ENCODE measurements at places on chromosomes 16 and 17. TPM values are rescaled to one million over a fixed set of nuclear protein-coding genes. Genes with fewer than 3 reads are reported as not detected.

DNA sequence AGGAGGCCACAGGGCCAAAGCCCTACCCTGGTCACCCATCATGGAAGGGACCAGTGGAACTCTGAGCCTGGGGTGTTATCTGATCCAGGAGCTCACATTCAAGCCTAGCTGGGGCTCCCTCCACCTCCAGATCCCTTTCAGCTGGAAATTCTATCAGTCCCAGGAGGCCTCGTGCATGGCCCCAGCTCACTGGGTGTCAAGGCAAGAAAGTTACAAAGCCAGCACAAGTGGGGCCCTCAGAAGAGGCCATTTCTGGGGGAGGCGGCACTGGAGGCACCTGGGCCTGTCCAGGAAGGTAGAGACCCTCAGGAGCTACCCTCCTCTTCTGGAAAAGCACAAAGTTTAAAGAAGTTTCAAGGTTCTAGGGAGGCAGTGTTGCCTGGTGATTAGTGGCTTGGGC is 4.8 kb downstream of the CA7 start:
- no peak for DNase-seq

- no peak for DNase-seq
These were observed 489.9 kb downstream of the SHISA9 start for GRCh38 chr16:13391337-13391736.

- peak; percentile 66 for DNase-seq
These were observed 108.5 kb downstream of the RAB11FIP4 start for GRCh38 chr17:31499771-31500554.

DNA sequence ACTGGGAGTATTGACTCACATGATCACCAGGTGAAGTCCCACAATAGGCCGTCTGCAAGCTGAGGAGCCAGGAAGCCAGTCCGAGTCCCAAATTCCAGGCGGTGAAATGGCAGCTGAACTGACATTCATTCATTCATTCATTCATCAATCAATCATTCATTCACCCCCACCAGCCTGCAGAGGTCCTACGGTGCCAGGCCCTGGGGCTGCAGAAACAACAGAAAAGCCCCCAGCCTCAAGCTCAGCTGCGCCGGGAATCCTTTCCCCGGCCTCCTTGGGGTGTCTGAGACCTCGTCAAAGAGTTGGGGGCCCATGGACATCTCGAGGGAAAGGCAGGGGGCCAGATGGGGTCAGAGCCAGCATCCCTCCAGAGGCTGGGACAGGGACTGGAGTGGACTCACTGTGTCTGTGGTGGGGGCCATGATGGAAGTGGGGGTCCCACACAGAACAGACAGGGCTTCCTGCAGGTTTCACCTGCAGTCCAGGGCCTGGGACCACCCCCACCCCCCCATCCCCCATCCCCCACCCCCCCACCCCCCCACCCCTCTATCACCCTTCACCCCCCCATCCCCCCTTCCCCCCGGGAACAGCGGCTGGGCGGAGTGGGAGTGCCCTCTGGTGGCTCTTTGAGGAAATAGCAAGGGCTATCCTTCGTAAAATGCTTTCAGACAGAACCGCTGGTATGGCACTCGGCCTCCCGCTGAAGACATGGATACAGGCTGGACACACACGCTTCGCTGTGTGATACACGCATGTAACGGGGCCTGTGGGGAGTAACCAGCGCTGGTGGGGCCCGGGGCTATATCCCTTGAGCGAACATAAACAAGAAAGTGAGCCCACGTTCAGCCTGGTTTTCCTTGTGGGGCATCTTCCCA is 8.5 kb upstream of the ZC3H18 start:
- peak; percentile 14 for DNase-seq

DNA sequence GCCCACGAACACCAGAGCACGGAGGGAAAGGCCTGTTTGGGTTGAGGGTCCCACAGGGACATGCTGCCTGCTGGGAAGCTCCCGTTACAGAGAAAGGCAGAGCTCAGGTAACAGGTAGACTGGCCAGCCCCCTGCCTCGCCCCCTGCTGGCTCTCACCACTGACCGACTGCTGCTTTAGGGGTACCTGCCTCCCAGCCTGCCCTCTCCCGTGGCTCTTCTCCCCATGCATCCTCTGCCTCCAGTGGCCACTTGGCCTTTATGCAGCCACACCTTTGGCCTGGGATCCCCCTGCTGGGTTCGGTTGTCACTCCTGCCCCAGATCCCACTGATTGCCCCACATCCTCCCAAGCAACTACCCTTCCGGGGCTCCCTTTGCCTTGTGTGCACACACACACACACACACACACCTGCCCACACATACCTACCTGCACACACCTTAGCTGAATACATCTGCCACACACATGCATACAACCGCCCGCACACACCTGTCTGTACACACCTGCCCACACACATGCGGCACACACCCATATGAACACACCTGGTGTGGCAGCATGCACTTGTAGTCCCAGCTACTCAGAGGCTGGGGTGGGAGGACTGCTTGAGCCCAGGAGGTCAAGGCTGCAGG is 7.1 kb downstream of the MCRIP1 start:
- DNase-seq = no peak

DNA sequence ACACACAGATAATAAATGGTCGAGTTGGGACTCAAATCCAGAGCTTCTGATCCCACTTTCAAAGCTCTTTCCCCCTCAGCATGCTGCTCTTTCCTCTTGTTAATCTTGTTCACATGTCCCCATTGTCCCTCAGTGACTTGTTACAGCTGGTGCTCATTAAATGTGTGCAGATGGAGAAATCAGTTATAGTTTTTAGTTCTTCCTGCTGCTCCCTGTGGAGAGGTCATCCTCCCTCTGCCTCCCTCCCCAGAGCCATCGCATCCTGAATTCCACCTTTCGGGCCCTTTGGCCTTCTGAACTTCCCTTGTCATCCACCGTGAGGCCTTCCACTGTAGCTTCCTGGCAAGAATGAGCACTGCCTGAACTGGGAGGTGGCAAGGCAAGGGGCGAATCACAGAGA is 179.6 kb downstream of the WSCD1 start:
- no peak for DNase-seq

DNA sequence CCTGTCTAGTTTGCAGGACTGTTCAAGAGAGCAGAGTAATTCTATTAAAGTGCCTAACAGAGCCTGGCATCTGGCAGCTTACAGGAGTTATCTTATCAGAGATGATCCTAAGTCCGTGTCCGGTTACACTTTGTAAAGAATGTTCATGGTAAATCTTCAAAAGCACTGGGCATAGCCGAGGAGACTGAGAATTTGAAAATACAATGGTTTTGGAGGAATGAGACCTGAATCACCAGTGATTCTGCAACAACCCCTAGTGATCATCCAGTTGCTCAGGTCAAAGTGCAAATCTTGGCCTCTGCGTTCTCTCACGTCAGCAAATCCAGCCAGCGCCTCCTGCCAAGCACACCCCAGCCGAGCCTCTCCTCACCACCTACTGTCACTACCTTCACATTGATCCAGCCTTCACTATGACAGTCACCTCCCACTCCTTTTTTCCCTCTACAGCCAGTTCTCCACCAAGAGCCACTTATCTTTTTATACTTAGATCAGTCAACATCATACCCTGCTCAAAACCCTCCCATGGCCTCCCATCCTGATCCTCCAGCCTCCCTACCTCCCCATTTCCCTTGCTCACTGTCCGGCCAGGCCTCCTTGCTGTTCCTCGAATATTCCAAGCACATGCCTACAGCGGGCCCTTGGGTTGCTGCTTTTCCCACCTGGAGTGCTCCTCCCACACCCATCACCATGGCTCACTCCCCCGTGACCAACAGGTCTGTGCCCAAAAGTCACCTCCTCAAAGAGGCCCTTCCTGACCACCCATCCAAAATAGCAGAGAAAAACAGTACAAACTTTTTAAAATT is 57.4 kb upstream of the ERN1 start:
- no peak for DNase-seq

- no peak for DNase-seq
These were observed 86.1 kb downstream of the KANSL1 start for GRCh38 chr17:46106966-46107644.

- no peak for DNase-seq
These were observed 223.5 kb downstream of the CCDC182 start for GRCh38 chr17:57521606-57522005.

GRCh38 chr17:41657936-41658335 is 30.7 kb upstream of the EIF1 start:
- peak; percentile 68 for DNase-seq

DNA sequence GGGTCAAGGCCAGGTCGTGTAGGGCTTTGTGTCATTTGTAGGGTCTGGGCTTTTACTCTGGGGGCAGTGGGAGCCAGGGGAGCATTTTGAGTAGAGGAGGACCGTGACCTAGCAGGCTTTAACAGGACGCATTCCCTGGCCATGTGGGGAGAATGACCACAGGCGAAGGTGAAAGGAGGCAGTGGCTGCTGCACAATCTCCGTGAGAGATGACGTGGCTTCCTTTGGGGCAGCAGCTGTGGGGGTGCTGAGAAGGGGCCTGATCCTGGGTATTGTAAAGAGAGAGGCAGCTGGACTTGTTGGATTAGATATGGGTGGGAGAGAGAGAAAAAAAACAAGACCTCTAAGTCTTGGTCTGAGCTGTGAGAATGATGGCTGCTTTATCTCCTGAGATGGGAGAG is 46.0 kb downstream of the KATNIP start:
- no peak for DNase-seq

DNA sequence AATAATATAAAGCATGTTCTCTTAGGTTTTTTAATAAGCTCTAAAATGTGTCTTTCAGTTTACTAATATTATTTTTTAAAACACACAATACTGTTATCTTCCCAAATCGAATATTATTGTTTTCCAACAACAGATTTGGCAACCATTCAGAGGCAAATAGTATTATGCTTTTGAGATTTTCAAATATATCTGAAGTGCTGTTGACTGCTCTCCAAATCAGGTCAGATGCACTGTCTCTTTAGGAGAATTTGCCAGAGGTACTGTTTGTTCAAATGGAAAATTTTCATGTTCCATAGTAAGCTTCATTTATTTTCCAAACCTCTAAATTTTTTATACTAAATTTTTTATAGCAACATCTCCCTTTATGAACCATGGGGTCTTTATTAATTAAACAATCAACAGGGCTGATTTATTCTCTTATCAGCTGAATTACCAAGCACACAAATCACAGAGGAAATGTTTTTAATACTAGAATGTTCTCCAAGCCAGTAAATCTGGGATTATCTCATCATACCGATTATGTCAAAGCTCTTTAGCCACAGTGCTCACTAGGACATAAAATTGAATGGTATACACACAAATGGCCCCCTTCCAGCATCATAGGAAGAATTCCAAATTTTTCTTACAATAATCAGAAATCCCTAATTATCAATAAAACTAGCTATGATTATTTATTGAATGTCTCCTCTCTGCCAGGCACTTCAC is 108.8 kb upstream of the HLF start:
- DNase-seq = no peak

GRCh38 chr17:38747463-38748148 is 530 bp downstream of the PCGF2 start:
- no peak for DNase-seq

DNA sequence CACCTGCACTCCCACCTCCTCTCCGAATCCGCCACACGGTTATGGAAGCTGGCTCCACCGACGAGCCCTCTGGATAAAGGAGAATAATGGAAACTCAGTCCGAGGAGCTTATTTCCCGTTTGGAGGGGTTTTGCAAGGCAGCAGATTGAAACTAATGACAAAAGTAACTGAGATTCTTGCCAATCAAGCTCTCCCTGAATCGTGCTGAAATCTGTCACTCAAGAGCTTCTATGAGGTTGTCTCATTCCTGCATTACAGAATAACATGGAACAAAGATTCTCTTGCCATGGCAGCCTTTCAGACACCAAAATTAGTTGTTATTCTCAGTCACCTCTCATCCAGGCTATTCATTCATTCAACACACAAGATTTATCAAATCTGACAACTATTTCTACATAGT is 405.9 kb downstream of the SOX9 start:
- no peak for DNase-seq

DNA sequence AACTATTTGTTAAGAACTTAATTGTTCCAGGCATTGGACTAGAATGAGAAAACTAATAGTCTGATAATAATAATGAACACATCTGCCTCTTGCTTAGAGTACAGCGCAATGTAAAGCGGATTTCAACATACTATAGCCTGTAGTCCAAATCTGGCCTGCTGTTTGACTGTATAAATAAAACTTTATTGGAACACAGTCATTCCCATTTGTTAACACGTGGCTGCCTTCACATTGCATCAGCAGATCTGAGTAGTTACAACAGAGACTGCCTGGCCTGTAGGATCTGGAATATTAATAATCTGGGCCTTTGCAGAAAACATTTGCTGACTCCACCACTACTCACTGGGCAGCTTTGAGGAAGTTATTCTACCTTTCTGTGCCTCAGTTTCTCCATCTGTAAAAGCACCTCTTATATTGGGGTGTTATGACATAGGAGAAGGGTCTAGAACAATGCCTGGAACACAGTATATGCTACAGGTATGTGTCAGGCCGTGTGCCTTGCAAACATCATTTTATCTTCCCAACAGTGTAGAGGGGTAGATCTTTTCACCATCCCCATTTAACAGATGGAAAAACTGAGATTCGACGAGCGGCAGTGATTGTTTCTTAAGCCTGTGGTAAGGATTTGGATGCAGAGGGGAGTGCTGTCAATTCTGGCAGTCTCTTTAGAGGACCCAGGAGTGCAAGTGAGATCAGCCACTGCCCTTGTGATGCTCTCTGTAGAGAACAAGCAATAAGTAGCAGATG is 22.2 kb downstream of the PDILT start:
- DNase-seq = no peak

DNA sequence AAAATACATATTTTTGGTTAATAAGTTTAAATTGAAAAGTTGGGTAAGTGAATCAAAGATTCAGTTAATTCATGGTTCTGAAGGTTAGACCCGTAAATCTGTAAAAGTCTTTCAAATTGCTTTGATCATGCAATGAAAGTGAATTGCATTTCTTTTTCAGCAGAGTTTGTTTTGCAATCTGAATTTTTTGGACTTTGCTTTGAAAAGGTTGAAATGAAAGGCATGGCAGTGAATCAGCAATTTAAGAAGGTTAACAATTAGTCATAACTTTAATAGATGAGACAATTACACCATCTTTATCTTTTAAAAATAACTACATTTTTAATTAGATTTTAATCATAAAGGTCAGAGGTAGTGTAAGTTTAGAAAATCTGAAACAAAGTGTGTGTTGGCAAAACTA is 310.9 kb upstream of the KCNJ16 start:
- peak; percentile 68 for DNase-seq

- DNase-seq = no peak
These were observed 1.6 kb upstream of the DECR2 start for GRCh38 chr16:400061-400591.

CACNG3 gene
- total RNA-seq = not detected

RMI2 gene
- 3.8 TPM for total RNA-seq

ARL5C gene
- total RNA-seq = not detected

PRR11 gene
- total RNA-seq = 1.3 TPM

TMEM95 gene
- total RNA-seq = not detected

SOST gene
- total RNA-seq = not detected

ETV4 gene
- 1.4 TPM for total RNA-seq

ZPBP2 gene
- not detected for total RNA-seq

HBA2 gene
- not detected for total RNA-seq

GDPD3 gene
- 20.7 TPM for total RNA-seq

PPP1R27 gene
- not detected for total RNA-seq
